Motor neuron (in vitro differentiated cells): ENCODE measurements at places on chromosomes 11 and 22.
A peak's percentile ranks its signal among the peaks of the same experiment; 100 is the strongest.

DNA sequence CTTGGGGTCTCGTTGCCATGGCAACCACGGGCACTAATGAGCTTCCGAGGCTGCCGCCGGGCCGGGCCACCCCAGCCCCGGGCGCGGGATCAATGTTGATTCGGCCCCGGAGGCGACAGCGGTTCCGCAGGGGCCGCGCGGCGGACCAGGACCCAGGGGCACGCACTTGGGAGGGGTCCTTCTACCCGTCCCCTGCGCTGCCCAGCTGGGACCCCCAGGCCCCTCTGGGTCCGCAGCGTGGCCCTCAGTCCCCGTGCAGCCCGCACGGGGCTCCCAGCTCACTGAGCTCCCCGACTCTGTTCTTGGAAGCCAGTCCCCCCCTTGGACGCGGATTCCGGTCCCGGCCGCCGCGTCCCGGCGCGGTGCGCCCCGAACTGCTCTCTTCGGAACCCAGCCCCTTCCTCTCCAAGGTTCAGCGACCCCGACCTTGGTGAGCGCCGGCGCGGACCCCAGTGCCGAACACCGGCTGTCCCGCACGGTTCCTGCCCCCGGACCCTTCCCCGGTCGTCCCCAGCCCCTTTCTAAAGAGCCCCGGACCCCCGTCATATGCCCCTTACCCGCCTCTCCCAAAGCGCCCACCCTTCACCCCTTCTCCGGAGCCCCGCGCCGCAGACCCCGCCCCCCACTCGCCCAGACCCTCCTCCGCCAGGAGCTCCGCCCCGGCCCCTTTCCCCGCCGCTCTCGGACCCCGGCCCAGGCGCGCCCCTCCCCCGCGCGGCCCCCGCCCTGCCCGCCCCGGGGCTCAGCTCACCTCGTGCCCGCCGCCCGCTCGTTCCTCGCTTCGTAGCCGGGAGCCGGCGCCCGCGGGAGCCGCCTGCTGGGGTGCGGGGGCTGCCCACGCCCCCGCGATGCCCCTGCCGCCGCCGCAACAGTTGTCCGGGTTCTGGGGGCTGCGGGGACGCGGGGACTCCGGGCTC lies 18.3 kb upstream of the SHISAL1 start:
- ATAC-seq: peak; percentile 67

DNA sequence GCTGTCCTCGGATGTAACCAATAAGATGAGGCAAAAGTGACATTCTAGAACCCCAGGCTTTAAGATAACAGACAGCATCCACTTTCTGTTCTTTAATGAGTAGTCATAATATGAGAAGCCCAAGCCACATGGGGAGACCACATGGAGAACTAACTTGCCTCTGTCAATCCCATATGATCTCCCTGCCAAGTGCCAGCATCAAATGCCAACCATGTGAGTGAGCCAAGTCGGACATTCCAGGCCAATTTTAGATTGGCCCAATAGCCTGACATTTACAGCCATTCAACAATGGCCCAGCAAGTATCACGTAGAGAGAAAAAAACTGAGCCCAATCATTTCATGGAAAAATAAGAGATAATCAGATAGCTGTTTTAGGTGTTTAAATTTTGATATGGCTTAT lies 2048.3 kb upstream of the RAG2 start:
- ATAC-seq: no peak

GRCh38 chr22:17130199-17130598 lies 9.0 kb upstream of the TMEM121B start:
- ATAC-seq: no peak

- ATAC-seq: no peak
Observed at GRCh38 chr11:27857588-27857987, 157.3 kb upstream of the BDNF start.

GRCh38 chr11:68954836-68955606 lies 25.8 kb downstream of the MRGPRD start:
- ATAC-seq: peak; percentile 60

- peak; percentile 92 for ATAC-seq
Observed at GRCh38 chr22:32202539-32203180, 2.2 kb downstream of the RFPL2 start.

DNA sequence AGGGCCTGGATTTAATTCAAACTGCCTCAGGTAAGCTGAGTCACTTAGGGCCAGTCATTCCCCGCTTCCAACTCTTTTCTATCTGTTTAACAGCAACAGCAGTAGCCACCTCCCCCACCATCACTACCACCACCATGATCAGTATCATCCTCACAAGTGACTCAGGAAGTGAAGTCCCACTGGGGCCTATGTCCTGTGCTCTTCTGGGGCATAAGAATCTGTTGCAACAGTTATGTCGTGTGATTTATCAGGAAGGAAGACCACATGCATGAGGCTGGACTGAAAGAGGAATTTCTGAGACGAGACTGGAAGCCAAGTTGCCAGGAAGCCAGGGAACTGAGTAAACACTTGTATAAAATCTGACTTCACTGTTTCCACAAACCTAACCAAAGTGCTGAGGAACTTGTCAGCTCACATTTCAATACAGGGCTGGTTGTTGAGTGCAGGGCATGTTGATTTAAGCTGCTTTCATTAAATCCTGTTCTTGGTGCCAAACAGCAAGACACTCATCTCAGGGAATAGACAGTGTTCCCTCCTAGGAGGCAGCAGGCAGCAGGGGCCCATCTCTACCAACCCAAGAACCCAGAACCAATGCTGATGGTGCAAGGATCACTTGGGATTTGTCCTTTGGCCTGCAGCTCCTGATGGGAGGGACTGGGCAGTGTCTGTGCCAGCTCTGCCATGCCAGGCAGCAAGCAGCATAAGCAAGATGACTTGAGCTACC lies 226.7 kb upstream of the NARS2 start:
- ATAC-seq: peak; percentile 17

DNA sequence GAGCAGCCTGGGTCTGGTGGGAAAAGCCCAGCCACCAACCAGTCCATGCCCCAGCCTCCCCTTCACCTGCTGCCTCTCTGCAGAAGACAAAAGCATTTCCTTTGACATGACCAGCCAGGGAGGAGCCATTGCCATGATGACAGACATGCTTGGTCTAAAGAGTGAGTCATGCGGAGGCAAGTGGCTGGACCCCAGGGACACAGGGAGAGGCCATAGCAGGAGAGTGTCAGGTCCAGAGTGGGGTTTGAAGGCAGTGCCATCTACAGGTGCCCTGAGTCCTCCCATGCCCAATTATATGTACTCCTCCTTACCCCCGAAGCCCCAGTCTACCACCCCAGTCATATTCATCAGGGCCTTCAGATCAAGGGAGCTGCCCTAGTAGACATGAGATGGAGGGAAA lies 67.4 kb downstream of the SCN3B start:
- peak; percentile 83 for ATAC-seq

DNA sequence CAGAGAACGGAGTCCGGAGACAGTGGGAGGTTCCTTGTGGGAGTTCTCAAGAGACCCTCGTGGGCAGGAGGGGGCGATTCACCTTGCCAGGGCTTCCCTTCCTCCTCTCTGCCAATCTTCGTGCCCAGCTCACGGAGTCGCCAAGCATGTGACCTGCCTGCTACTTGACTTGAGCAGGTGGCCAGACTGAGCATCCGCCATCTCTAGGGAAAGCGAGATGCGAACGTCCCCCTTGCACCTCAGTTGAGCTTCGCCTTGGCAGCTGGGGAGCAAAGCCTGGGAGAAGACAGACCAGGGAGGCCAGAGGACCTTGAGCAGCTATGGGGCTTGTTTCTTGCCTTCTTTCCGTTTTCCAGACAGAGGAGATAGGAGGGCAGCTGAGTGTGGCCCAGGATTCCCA lies 123.2 kb downstream of the GRIK4 start:
- ATAC-seq: peak; percentile 43

GRCh38 chr22:42163515-42163914 lies 32.9 kb upstream of the CYP2D6 start:
- no peak for ATAC-seq

- ATAC-seq: no peak
Observed at GRCh38 chr11:68298659-68299516, 13.5 kb upstream of the LRP5 start.

DNA sequence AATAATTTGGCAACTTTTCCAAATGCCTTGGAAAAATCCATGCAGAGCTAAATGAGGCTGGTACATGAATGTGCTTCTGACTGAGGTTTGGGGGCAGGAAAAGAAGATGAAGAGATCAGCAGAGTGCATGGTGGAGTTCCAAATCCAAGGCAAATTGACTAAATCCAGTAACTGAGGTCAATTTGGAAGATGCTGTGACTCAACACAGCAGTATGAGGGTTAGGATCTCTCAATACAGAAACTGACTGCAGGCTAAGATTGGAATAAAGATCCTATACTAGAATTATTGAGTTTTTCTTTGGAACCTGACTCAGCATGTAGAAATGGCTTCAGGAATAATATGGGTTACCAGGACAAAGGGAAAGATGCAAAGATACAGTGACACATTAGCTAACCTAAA lies 99.3 kb upstream of the FAT3 start:
- ATAC-seq: no peak

GRCh38 chr11:59218319-59218718 lies 5.6 kb upstream of the MPEG1 start:
- ATAC-seq: no peak

GRCh38 chr11:96315476-96315875 lies 27.5 kb downstream of the MAML2 start:
- no peak for ATAC-seq

DNA sequence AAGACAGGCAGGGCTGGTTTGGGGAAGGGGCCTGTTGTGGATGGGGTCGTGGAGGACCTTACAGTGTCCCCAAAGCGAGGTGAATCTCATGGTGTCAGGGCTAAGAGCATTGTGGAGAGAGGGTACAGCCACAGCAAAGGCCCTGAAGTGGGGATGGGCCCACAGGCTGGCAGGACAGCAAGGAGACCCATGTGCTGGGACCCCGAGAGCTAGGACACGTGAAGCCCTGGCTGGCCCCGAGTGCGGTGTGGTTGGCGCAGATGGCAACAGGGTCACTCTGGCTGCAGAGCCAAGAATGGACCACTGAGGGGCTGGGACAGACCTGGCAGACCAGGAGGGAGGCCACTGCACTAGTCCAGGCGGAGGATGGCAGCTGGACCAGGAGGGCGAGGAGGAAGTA lies 30.0 kb upstream of the KCNQ1OT1 start:
- no peak for ATAC-seq

DNA sequence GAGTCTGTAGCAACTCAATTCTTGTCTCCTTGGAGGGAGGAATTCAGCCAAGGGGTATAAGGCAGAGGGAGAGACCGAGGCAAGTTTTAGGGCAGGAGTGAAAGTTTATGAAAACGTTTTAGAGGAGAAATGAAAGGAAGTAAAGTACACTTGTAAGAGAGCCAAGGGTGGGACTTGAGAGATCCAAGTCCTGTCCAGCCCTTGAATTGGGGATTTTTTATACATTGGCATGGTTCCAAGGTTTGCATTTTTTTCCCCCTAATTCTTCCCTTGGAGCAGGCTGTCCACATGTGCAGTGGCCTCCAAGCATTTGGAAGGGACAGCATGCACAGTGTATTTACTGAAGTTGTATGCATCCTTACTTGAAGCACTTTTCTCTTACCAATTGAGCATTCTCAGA lies 192.1 kb downstream of the LUZP2 start:
- no peak for ATAC-seq

DNA sequence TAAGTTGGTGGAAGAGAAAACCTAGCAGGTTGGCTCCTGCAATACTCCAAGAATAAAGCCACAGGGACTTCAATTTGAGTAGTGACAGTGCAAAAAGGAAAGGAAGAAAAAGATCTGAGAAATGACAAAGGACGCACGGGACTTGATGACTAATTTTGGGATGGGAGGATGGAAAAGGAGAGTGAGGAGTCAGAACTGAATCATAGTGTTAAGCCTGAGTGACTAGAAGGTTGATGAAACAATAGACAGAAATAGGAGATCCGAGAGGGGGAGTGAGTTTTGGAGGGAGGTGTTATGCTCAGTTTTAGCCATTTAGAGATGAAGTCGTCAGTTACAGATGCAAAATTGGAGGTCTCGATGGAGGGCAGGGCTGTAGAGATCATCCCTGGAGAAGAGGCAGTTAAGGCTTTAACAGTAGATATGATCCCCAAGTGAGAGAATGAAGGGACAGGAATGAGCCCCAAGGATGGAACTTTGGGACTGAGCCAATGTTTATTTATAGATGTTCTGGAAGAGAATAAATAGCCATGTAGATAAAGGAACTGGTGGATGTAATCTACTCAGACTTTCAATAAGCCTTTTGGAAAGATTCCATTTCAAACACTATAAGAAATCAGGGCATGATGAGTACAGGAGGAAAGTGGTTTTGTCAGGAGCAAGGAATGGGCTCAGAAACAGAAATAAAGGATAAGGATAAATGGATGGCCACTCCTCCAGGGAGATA lies 108.9 kb upstream of the NCAM1 start:
- peak; percentile 77 for ATAC-seq

DNA sequence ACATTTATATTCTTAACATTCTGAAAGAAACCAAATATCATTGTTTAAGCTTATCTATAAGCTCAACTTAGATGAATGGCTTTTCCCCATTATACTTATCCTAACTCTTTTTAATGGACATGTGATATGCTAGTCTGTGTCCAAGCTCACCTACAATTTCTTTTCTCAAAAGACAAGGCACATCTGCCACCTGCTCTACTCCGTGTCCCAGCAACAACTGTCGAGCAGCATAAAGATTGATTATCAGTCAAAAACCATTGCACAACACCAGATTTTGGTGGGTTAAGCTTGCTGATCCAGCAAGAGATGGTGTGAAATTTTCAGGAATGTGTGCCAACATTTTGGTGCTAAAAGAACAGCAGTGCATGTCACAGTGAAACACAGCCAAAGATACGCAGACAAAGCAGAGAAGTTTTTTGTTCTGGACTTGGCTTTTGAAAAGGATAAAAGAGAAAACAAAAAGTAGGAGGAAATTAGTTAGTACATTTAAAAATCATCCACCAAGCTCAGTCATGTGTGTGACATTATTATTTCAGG lies 65.8 kb downstream of the DCDC1 start:
- ATAC-seq: no peak

GRCh38 chr11:60905047-60905446 lies 1.3 kb downstream of the PRPF19 start:
- no peak for ATAC-seq

- peak; percentile 99 for ATAC-seq
Observed at GRCh38 chr11:4697585-4697984, at the start of gene OR51E2. Gene OR51E2, minus strand, starts transcription at chr11:4697853. Its CDS starts 15,142 bp downstream, at chr11:4682711.

GRCh38 chr22:43897751-43898261 lies 6.0 kb upstream of the PNPLA5 start:
- peak; percentile 96 for ATAC-seq

DNA sequence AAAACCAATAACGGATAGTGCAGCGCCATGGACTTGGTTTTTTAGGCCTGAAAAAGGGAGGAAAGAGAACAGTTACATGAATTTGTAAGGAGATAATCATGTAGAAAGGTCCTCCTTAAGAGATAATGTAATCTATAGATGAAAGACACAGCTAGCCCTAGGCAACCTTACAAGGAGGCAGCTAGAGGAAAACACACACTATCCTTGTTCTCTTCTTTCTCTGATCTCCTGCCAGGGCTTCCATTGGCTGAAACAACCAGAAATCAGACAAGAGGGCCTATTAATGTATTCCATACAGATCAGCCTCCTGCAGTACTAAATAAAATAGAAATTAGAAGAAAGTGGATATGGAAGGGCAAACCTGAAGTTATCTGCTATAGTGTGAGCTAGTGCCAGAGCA lies 53.0 kb downstream of the KCNA4 start:
- ATAC-seq: no peak
